Hepatocyte (in vitro differentiated cells): ENCODE measurements at places on chromosomes 1 and 21. TPM values are rescaled to one million over a fixed set of nuclear protein-coding genes. Genes with fewer than 3 reads are reported as not detected.

DNA sequence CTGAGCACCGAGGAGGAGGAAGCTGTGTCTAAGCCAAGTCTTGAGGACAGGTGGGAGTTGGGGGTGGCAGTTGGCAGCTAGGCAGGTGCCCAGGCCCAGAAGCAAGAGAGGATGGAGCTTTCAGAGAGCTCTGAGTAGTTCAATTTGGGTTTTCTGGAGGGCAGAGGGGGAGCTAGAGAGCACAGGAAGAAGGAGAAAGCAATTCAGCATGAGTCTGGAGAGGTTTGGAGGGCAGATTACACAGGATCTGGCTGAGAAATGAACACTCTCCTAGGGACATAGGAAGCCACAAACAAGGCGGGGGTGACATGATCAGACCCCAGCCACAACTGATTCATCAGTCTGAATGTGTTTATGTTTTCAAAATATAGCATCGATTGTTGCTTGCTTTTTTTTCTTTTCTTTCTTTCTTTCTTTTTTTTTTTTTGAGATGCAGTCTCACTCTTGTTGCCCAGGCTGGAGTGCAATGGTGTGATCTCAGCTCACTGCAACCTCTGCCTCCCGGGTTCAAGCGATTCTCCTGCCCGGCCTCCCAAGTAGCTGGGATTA is 23.8 kb downstream of the PTPRF start:
- H3K27ac ChIP-seq: no peak overlapping the region
- DNase-seq: no peak

Gene LAMC2
- 73.5 and 76.3 TPM in 2 replicates for total RNA-seq

- no peaks in the 10 kb centered on the region for H3K27me3 ChIP-seq
- no peak overlapping the region for H3K27ac ChIP-seq
- no peak for DNase-seq
- H3K36me3 ChIP-seq: no peaks in the 10 kb centered on the region
Observed at GRCh38 chr1:17168091-17168876, 36.6 kb upstream of the PADI1 start.

GRCh38 chr1:94768036-94768435 is 52.1 kb upstream of the SLC44A3 start:
- H3K36me3 ChIP-seq: no peaks in the 10 kb centered on the region
- DNase-seq: no peak
- no peak overlapping the region for H3K27ac ChIP-seq
- peaks cover 6% of the 10 kb centered on the region for H3K4me1 ChIP-seq

- no peak overlapping the region for H3K27ac ChIP-seq
- no peaks in the 10 kb centered on the region for H3K27me3 ChIP-seq
- DNase-seq: no peak
- no peak overlapping the region for H3K4me3 ChIP-seq
- no peaks in the 10 kb centered on the region for H3K36me3 ChIP-seq
Observed at GRCh38 chr1:210841926-210842625, 291.9 kb downstream of the KCNH1 start.

Gene VWA5B1
- 0.24 and 0.33 TPM in 2 replicates for total RNA-seq

GRCh38 chr1:226974544-226975258 is 34.6 kb downstream of the COQ8A start:
- peaks cover 27% of the 10 kb centered on the region for H3K4me1 ChIP-seq
- peak; percentile 65 for DNase-seq
- no peaks in the 10 kb centered on the region for H3K36me3 ChIP-seq
- peak overlapping the region; percentile 89 for H3K27ac ChIP-seq
- no peak overlapping the region for H3K4me3 ChIP-seq
- no peaks in the 10 kb centered on the region for H3K27me3 ChIP-seq

- H3K36me3 ChIP-seq: no peaks in the 10 kb centered on the region
- H3K27ac ChIP-seq: peak overlapping the region; percentile 42
- DNase-seq: peak; percentile 66
- H3K4me1 ChIP-seq: no peaks in the 10 kb centered on the region
Observed at GRCh38 chr1:217089361-217090014, 366.3 kb upstream of the ESRRG start.

DNA sequence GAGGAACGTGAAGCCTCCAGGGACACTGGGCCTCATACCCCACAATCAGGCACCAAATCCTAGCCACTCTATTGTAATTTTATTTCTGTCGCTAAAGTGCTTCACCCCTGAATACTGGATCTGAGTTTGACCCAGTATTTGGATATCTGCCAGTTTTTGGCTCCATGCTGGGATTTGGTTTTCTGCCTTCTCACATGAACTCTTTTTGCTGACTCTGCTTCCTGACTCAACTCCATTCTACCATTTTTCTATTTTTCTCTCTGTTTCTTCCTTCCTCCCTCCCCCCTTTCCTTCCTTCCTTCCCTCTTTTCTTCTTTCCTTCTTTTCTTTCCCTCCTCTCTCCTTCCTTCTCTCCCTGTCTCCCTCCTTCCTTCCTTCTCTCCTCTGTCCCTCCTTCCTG is 151.3 kb upstream of the GJB5 start:
- H3K36me3 ChIP-seq: no peaks in the 10 kb centered on the region
- no peak overlapping the region for H3K27ac ChIP-seq
- H3K27me3 ChIP-seq: no peaks in the 10 kb centered on the region
- DNase-seq: no peak

GRCh38 chr1:160987359-160988050 is 32.9 kb upstream of the ITLN2 start:
- H3K4me1 ChIP-seq: no peaks in the 10 kb centered on the region
- DNase-seq: no peak
- no peak overlapping the region for H3K27ac ChIP-seq
- no peaks in the 10 kb centered on the region for H3K36me3 ChIP-seq
- H3K4me3 ChIP-seq: no peak overlapping the region
- H3K27me3 ChIP-seq: peaks cover 3% of the 10 kb centered on the region

GRCh38 chr1:30696831-30697230 is 26.6 kb downstream of the MATN1 start:
- no peak for DNase-seq
- H3K4me3 ChIP-seq: no peak overlapping the region
- peaks cover 4% of the 10 kb centered on the region for H3K4me1 ChIP-seq

DNA sequence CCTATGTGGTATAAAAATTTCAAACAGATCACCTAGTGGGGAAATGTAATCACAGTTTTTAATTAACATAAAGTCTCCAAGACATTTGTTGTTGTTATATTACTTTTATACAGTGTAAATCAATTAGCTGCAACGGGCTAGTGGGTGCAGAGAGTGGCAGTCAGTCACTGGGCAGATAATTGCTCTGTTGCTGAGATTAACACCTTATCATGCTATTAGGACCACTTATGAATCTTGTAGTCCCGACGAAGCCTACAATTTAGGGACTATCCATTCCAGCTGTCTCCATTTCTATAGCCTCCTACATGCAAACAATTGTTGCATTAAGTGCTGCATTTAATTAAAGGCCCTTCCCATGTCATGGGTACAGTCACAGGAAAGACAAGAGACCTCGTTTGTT is 158.9 kb upstream of the PROX1 start:
- H3K36me3 ChIP-seq: no peaks in the 10 kb centered on the region
- no peak overlapping the region for H3K27ac ChIP-seq
- H3K4me3 ChIP-seq: no peak overlapping the region
- no peaks in the 10 kb centered on the region for H3K4me1 ChIP-seq
- no peaks in the 10 kb centered on the region for H3K27me3 ChIP-seq

GRCh38 chr1:45925728-45926287 is 122.4 kb downstream of the MAST2 start:
- H3K4me3 ChIP-seq: no peak overlapping the region
- DNase-seq: no peak
- no peaks in the 10 kb centered on the region for H3K4me1 ChIP-seq
- H3K27ac ChIP-seq: no peak overlapping the region

Gene KCNJ9
- total RNA-seq: not detected in 2 replicates

- H3K27ac ChIP-seq: peak overlapping the region; percentile 69
- DNase-seq: peak; percentile 26
- H3K4me3 ChIP-seq: no peak overlapping the region
- H3K36me3 ChIP-seq: no peaks in the 10 kb centered on the region
- H3K27me3 ChIP-seq: no peaks in the 10 kb centered on the region
Observed at GRCh38 chr21:44089001-44089911, 17.9 kb upstream of the PWP2 start.

Gene CTTNBP2NL
- 16.4 and 18.1 TPM in 2 replicates for total RNA-seq

Gene CDC20
- 12.2 and 13.6 TPM in 2 replicates for total RNA-seq

Gene FCRL1
- not detected in 2 replicates for total RNA-seq

- no peaks in the 10 kb centered on the region for H3K36me3 ChIP-seq
- peak; percentile 94 for DNase-seq
- H3K27me3 ChIP-seq: no peaks in the 10 kb centered on the region
- peak within 1 kb of the TSS; percentile 35 for H3K4me3 ChIP-seq
Observed at GRCh38 chr1:43285269-43285990, at the start of gene C1orf210. Gene C1orf210, minus strand, starts transcription at chr1:43285581. Its CDS starts 2,311 bp downstream, at chr1:43283270.

DNA sequence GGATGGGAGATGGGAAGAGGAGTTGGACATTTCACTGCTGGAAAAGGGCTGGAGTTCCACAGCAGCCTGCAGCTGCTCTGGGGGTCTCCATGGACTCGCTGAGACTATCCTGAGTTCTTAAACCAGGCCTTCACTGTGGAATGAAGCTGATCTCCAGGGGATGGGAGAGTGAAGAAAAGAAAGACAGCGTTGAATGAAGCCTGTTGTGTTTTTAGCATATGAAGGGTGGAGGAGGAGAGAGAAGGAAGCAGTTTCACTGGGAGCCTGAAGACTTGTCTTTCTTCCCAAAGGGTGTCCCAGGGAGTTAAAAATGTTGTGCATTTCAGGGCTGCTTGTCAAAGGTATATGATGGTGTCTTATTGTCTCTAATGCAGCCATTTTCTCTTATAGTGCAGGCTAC is 9.2 kb downstream of the ROR1 start:
- peaks cover 29% of the 10 kb centered on the region for H3K4me1 ChIP-seq
- no peaks in the 10 kb centered on the region for H3K36me3 ChIP-seq
- H3K4me3 ChIP-seq: no peak overlapping the region
- H3K27ac ChIP-seq: no peak overlapping the region
- no peak for DNase-seq

DNA sequence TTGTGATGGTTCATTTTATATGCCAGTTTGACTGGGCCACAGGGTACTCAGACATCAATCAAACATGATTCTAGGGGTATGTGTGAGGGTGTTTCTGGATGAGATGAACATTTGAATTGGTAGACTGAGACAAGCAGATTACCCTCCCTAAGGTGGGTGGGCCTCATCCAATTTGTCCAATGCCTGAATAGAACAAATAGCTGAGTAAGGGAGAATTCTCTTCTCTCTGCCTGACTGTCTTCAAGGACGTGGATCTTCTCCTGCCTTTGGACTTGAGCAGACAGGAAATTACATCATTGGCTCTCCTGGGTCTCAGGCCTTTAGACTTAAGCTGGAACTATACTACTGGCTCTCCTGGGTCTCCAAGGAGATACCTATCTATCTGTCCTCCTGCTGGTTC is 64.4 kb downstream of the SUSD4 start:
- H3K4me1 ChIP-seq: no peaks in the 10 kb centered on the region
- no peaks in the 10 kb centered on the region for H3K27me3 ChIP-seq
- no peak overlapping the region for H3K27ac ChIP-seq
- no peaks in the 10 kb centered on the region for H3K36me3 ChIP-seq

Gene CFAP141
- not detected in 2 replicates for total RNA-seq

Gene S100A6
- total RNA-seq: 140 and 173 TPM in 2 replicates

GRCh38 chr1:85321237-85321964 is 45.0 kb upstream of the BCL10 start:
- H3K4me1 ChIP-seq: peaks cover 13% of the 10 kb centered on the region
- H3K27ac ChIP-seq: no peak overlapping the region
- DNase-seq: no peak

DNA sequence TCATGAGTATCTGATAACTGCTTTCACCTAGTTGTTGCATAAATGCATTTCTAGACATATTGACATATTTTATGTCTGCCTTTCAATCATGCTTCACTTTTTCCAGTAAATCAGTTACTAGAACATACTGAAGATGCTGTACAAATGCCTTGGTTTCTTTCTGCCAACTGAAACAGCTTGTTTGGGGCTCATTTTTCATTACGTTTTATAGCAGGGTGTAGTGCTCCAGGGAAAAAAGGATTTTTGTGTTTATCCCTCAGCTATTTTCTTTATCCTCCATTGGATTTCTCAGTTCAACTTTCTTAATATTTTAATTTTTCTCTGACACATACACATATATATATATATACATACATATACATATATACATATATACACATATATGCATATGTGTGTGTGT is 51.7 kb downstream of the IL23R start:
- H3K4me3 ChIP-seq: no peak overlapping the region
- no peaks in the 10 kb centered on the region for H3K27me3 ChIP-seq
- DNase-seq: no peak
- H3K27ac ChIP-seq: no peak overlapping the region

- no peak overlapping the region for H3K27ac ChIP-seq
- DNase-seq: peak; percentile 11
- H3K4me3 ChIP-seq: peak overlapping the region; percentile 48
Observed at GRCh38 chr21:20997311-20997635, 936 bp upstream of the NCAM2 start.

GRCh38 chr1:74280642-74281396 is 45.6 kb downstream of the TNNI3K start:
- H3K27ac ChIP-seq: no peak overlapping the region
- H3K27me3 ChIP-seq: no peaks in the 10 kb centered on the region
- H3K4me3 ChIP-seq: no peak overlapping the region
- no peak for DNase-seq

DNA sequence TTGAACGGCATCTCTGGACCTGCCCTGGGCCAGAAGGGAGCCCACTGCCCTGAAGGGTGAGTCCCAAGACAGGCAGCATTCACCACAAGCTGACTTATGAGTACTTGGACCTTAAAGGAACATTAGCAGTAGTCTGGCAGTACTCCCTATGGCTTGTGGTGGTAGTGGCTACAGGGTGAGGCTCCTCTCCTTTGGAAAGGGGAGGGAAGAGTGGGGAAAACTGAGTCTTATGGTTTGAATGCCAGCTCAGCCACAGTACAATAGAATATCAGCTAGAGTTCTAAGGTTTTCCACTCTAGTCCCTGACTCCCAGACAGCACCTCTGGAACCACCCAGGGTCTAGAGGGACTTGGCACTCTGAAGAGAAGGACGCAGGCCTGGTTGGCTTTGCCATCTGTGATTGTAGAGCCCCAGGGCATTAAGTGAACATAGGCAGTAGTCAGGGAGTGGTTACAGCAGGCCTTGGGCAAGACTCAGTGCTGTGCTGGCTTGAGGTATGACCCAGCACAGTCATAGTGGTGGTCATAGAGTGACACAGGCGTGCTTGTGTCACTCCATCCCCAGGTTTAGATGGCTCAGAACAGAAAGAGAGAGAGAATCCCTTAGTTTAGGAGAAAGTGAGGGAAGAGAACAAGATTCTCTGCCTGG is 31.0 kb downstream of the CD53 start:
- DNase-seq: no peak
- H3K4me1 ChIP-seq: no peaks in the 10 kb centered on the region
- H3K27me3 ChIP-seq: no peaks in the 10 kb centered on the region

DNA sequence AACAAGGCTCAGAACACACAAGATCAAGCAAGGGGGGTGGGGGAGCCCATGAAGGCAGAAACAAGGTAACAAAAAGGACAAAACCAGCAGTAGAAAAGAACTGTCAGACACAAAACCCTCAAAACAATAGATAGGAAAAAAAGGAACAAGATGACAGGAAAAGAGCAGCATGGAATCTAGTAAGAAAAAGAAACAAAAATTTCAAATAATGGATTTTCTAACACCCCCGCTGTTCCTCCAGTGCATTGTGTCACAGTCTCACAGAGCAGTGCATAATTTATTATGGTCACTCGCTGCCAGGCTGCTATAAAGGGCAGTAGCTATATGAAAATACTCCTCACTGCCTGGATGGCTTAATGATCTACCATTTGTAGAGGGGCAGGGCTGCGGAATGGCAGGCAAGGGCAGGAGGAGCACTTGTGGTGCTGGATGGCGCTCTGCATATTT is 567.9 kb downstream of the DPYD start:
- H3K27ac ChIP-seq: no peak overlapping the region
- no peak for DNase-seq
- H3K27me3 ChIP-seq: no peaks in the 10 kb centered on the region
- H3K36me3 ChIP-seq: no peaks in the 10 kb centered on the region
- no peak overlapping the region for H3K4me3 ChIP-seq
